ENCODE measurements at places on chromosomes 13 and 19.

DNA sequence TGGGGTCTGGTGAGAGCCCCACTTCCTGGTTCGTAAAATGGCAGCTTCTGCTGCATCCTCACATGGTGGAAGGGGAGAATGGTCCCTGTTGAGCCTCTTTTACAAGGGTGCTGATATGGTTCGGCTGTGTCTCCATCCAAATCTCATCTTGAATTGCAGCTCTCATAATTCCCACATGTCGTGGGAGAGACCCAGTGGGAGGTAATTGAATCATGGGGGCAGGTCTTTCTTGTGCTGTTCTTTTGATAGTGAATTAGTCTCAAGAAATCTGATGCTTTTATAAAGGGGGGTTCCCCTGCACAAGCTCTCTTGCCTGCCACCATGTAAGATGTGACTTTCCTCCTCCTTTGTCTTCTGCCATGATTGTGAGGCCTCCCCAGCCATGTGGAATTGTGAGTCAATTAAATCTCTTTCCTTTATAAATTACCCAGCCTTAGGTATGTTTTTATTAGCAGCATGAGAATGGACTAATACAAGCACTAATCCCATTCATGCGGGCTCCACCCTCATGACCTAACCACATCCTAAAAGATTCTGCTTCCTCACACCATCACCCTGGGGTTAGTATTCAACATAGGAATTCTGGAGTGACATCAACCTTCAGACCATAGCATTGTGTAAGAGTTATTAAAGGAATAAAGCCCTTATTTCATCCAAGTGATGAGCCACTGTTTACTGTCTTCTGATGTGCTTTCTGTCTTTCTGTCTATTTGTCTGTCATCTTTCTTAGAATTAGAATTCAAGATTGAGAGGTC lies 159.0 kb upstream of the IRS2 start:
- no peak for DNase-seq

- no peak for DNase-seq
Observed at GRCh38 chr13:51495316-51495715, 42.5 kb upstream of the INTS6 start.

DNA sequence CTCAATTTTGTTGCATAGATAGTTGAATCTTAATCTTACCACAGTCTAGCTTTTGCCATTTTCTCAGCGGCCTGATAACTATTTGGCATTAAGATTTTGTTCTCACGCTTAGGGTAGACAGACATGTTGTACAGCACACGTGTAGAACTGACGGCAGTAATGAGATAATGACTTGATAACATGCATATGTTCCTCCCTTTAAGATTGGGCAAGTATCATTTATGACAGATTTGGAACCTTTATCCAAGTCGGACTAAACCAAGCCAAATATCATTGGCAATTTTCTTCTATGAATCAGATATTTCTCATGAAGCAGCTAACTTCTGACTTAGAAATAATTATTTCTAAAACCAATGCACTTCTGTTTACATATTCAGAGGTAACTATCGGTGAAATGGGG lies 205.5 kb downstream of the NDFIP2 start:
- no peak for DNase-seq

- DNase-seq: peak; percentile 79
Observed at GRCh38 chr19:19643158-19644053, at the start of gene GMIP. GMIP (minus strand) TSS chr19:19643657; CDS start chr19:19643529, 128 bp downstream.

DNA sequence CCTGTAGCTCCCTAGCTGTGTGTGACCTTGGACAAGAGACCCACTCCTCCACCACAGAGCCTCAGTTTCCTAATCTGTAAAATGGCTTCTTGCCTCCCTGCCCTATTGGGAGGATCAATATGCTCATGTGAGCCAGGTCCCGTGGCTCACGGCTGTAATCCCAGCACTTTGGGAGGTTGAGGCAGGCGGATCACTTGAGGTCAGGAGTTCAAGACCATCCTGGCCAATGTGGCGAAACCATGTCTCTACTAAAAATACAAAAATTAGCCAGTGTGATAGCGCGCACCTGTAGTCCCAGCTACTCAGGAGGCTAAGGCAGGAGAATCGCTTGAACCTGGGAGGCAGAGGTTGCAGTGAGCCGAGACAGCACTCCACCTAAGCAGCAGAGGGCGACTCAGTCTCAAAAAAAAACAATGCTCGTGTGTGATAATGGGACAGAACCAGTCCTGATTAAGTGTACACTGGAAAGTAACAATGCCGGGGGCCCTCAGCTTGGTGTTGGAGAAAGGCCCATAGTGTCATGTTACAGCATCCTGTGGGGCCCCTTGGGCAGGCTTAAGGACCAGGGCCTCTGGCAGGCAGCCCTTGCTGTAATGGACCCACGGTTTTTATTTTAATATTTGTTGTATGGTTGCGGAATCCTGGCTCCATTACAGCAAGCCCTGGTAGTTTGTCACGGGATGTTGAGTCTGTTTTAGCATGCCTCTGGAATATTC lies 6.8 kb downstream of the RPS11 start:
- DNase-seq: peak; percentile 33

GRCh38 chr13:23644527-23645138 lies 74.4 kb downstream of the TNFRSF19 start:
- no peak for DNase-seq

DNA sequence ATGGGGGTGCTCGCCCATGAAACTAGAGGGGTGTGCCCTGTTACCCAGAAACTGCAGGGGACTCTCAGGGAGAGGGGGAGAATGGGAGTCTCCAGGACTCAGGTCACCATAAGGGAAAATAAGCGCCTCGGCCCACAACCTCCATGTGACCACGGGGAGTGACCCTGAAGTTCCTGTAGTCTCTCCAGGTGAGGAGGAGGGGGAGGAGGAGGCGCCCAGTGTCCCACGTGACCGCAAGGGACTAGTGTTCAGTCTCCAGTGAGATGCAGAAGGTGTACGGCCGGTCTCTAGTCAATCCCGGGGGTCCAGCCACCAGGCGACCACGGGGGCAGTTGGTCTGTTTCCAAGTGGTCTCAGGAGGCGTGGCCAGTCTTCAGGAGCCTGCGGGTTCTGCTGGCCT lies 16.0 kb downstream of the TM6SF2 start:
- DNase-seq: no peak

- no peak for DNase-seq
Observed at GRCh38 chr19:2332341-2333026, 4.0 kb downstream of the SPPL2B start.

Data from T-helper 2 cell treated with Interferon-gamma antibody and Interleukin-4, amounts not matched to agents 5 μg/mL and 100 μg/mL, for 36 hours (primary cell).